ENCODE measurements at places on chromosomes 2 and 18. TPM values are rescaled to one million over a fixed set of nuclear protein-coding genes. Genes with fewer than 3 reads are reported as not detected.

Gene CCL20
- total RNA-seq: 0.82 TPM

Gene NCKAP1
- 1.6 TPM for total RNA-seq

Gene CEP192
- 36.6 TPM for total RNA-seq

Gene CIDEA
- total RNA-seq: not detected

Gene CHRNA1
- total RNA-seq: not detected

- no peak for DNase-seq
Observed at GRCh38 chr2:225510796-225511195, 111.3 kb downstream of the NYAP2 start.

- DNase-seq: peak; percentile 33
Observed at GRCh38 chr2:85811180-85812093, 57.6 kb downstream of the ATOH8 start.

DNA sequence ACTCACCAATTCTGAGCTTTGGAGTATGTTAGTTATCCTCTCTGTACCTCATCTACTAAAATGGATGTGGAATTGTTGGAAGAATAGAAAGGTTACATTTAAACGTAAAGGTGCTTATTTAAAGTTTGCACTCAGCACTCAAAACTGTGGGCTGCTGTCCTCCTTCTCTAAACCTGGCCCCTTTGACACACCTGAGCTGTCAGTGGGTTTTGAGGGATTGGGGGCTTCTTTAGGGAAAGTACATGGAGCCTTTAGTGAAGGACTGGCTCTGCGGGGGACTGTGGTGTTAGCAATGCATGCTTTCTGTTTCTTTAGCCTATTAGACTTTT is 47.2 kb downstream of the TET3 start:
- DNase-seq: no peak

DNA sequence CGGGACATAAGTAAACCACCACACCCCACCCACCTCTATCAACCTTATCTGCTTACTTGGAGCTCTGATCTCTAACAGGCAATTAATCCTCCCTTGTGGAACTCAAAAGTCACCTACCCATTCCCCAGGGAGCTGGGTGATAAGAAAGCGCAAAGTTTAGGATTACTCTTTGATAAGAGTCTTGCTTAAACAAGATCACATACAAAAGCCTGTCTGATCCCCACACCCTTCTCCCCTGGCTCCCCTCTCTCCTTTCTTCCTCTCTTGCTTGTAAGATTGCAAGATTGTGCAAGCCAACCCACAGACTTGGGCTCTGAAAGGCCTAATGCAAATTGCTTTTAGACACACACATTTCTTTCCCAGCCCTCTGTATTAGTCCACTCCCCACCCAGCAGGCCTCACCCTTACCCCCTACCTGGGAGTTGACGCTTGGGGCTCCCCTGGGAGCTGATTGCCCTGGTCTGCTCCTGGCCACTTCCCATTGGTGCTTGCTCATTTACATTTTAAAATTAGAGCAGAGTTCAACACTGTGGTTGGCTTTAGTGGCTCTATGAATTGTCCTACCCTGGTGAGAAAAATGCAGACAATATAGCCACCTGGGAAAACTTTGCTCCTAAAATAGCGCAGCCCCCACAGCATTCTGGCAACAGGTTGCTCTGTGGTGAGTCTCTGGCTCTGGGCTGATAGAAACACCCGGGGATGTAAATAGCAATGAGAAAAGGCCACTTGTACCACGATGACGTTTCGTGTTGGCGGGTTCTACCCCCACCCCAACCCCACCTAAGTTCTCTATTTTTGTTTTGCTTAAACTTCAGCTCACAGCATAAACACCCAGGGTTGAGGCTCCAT is 92.8 kb upstream of the MSH2 start:
- DNase-seq: no peak

- no peak for DNase-seq
Observed at GRCh38 chr18:65941482-65941881, 190.7 kb downstream of the CDH7 start.

DNA sequence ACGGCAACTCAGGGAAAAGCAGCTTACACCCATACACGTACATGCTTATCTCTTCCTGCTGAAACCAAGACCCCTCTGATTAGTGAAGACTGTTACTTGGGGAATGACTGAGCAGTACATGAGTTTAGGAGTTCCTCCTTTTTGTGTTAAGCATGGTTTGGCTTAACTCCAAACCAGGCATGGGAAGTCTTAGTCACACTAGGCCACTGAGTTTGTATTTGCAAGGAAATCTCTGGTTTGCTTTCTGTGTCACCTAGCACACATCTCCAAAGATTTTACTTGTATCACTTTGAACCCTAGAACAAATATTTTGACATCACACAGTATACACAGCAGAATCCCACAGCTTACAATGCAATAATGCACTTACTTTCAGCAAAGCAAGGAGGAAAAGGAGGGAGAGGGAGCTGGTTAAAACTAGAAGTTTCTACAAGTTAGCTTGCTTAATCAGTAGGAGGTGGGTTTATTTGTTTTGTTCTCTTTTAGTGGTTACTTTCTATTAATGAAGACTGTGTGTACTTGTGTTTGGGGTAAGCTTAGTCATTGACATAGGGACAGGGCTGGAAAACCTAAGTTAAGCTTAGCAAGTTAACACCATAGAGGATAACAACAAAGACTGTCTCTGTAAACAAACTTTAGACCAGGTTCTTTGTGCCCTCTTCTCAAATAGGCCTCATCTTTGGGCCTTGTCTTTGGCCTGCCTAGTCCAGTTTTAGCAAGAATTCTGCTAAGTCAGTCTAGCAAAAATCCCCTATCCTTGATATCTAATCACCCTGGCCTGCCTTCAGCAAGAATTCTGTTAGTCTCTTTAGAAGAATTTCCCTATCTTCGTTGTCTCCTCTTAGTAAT is 219.4 kb downstream of the MREG start:
- DNase-seq: no peak

All from activated CD8-positive, alpha-beta memory T cell treated with anti-CD3 and anti-CD28 coated beads, Interleukin-2, amount 10 ng/mL, durations not matched to agents 7 days and 5 days (primary cell).